ENCODE measurements at places on chromosomes 1 and 21.
A peak's percentile ranks its signal among the peaks of the same experiment; 100 is the strongest.

GRCh38 chr21:29052224-29052623, 21.2 kb downstream of the CCT8 start:
- no peak for DNase-seq

- DNase-seq, result peak; percentile 36
Observed at GRCh38 chr1:205545991-205546390, 41.5 kb downstream of the CDK18 start.

- DNase-seq, result no peak
Observed at GRCh38 chr1:193479187-193479586, 292.8 kb upstream of the B3GALT2 start.

DNA sequence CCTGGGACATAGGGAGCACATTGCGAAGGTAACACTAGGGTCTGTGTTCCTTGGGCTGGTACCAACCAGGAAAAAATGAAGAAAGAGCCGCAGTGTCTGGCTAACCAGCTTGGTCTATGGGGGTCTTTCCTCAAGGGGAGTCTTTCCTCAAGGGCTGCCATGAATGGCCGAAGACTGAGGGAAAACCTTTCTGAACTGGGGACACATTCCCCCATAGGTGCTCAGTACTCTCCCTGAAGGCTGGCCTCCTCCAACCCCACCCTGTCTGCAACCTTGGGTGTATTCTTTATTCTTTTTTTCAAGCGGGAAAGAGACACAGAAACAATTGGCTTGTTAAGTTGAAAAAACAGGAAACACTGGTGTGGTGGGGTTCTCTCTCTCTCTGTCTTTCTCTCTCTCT, 200.5 kb downstream of the BACH1 start:
- DNase-seq, result no peak

DNA sequence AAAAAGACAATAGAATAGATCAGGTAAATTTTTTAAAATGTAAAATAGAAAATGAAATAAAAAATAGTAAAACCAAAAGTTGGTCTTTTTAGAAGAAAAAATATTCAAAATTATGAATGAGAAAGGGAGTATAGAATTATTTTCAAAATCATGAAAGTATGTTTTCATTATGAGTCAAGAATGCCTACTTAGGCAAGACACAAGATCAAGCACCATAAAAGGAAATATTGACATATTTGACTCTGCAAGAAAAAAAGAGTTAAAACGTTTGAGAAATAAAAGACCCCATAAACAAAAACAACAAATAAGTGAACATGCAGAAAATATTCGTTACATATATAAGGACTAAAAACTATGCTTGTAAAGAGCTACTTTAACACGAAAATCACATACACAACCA, 4.8 kb upstream of the COX20 start:
- no peak for DNase-seq

DNA sequence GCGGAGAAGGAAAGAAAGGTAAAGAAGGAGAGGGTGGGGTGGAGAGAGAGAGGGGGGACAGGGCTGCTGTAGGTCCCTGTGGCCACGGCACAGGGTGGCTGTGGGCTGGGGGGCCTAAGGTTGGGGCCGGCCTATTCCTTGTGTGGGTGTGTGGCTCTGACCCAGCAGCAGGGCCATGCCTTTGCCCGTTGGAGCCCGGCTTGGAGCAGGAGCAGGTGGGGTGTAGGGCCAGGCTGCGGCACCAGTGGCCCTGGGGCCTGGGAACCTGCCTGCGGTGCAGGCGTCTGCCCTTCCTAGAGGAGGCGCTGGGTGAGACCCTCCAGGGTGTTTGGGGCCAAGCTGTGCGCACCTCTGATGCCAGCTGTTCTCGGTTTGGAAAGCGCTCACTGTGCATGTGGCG, 19.7 kb upstream of the SUMO3 start:
- no peak for DNase-seq

- DNase-seq, result no peak
Observed at GRCh38 chr1:228082918-228083870, 686 bp downstream of the ARF1 start.

- no peak for DNase-seq
Observed at GRCh38 chr1:30757352-30758120, at the start of gene LAPTM5. TSS of gene LAPTM5 (minus strand) at chr1:30757774. CDS start at chr1:30757745, 29 bp downstream.

DNA sequence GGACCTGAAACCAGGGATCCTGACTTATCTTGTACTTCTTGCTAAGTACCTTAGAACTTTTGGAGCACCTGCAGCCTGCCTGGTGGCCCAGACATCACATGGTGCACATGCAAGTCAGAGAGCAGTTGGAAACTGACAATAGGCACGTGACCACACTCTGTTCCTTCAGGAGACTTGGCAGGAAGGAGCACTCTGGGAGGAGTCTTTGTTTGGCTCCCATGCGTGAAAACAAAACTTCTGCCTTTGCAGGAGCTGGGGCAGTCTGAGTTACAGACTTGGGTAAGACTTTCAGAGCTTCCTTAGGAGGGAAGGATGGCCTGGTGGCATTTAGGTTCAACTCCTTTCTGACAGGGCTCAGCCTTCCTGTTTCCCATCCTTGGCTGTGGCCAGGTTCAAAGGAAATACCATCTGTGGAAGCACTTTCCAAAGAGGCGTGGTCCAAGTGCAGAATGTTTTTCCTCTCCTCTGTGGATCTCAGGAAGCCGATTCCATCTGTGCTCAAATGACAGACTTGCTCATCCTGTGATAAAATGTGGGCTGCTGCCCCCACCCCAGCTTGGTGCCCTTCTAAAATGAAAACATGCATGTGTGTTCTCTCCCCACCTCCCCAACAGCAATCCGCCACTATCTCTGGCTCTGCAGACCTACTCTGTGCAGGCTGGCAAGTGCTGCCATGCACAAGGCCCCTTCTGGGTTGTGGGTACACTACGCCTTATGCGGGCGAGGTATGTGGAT, 14.1 kb upstream of the ZNF436 start:
- no peak for DNase-seq

All from D341Med (cell line).